ENCODE measurements at places on chromosomes 12 and 14.

- no peak for DNase-seq
These were observed 297.4 kb upstream of the SFSWAP start for GRCh38 chr12:131413471-131413870.

DNA sequence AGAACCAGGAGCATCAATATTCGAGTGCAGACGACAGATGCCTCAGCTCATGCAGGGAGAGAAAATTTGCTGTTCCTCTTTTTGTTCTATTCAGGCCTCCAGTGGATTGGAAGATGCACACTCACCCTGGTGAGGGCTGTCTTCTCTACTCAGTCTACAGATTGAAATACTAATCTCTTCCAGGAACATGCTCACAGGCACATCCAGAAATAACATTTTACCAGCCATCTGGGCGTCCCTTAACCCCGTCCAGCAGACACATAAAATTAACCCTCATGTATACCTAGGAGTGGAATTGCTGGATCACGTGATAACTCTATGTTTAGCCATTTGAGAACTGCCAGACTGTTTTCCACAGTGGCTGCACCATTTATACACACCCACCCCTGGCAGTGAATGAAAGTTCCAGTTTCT lies 4.5 kb upstream of the OAS2 start:
- no peak for DNase-seq

GRCh38 chr12:53067074-53067992 lies 11.9 kb downstream of the SPRYD3 start:
- no peak for DNase-seq

GRCh38 chr12:116529048-116529447 lies 30.1 kb upstream of the MAP1LC3B2 start:
- no peak for DNase-seq

- no peak for DNase-seq
These were observed 211.5 kb downstream of the CHST11 start for GRCh38 chr12:104668274-104668718.

GRCh38 chr14:75614179-75614578 lies 35.8 kb downstream of the FLVCR2 start:
- DNase-seq: no peak

DNA sequence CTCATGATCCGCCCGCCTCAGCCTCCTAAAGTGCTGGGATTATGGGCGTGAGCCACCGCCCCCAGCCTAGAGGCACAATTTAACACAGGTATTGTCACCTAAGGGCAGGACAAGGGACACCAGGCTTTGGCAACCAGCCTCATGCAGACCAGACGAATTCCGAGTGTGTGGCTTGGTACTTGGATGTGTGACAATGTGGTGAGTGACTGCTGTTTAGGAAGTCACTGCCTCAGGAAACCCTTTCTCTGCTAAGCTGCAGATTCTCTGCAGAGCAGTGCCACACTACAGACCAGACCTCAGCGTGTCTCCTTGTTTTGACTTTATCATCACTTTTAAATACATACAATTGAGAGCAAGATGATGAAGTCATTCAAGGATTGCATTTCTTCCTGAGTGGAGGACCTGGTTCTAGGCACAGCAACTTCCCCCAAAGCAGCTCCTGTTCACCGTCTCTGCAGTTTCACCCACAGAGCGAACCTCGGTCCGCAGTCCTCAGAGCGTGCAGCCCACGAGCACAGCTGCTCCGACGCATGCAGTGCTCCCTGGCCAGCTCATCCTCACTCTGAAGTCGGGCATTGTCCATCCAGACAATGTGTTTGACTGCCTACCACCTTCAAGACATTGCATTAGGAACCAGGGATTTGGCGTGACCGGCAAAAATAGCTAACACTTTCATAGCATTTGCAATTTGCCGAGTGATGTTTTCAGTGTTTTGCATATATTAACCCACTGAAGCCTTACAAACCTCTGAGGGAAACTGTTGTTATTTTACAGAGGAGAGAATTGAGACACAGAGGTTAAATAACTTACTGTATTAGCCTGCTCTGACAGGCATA lies 235.2 kb downstream of the CHST11 start:
- no peak for DNase-seq

DNA sequence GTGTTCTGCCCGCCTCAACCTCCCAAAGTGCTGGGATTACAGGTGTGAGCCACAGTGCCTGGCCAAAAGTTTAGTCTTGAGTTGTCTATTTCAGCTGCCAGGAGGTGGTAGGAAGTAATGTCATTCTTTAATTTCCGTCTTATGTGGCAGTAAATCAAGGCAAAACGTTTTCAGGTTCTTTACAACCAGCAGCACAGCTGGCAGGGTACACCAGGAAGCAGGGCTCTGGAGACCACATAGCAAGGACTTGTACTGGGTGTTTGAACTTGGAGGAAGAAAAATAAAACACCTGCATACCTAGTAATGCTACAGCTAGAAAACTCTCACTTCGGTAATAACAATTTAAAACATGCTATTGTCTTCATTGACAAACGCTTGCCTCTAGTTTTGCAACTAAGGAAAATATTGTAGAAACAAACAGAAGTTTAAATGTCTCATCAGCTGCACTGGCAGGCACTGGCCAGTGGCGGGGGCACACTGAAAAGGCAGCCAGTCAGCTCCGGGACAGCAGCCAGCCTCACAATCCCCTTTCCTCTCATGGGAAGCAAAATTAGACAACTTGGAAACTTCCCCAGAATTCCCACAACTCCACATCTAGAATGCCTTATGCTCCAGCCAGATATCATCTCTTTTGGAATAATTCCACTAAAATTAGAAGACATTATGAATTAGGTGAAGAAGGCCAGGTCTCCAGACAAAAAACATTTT lies 72.2 kb downstream of the CLIP1 start:
- peak; percentile 77 for DNase-seq

DNA sequence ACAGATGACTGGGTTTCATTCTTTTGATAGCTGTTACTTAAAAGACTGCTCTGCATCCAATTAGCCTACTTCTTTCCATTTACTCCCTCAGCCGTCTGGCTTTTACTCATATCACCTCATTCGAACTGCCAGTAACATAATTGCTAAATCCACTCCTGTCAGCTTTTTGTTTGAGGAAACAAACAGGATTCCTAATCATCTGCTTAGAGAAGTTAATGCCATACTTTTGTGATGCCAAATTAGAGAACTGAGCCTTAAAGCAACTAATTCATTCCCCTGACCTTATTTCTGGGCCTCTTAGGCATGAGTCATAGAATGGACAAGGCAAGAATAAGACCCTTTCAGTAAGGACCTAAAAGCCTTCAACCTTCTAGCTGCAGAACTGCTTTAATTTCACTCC lies 2.9 kb downstream of the OXA1L start:
- DNase-seq: no peak
